NCI-H2081 treated with DMSO at 0.1 percent for 48 hours (cell line): ENCODE measurements at places on chromosomes 6 and 20.

GRCh38 chr20:19609642-19610223, 148.3 kb upstream of the RIN2 start:
- DNase-seq, result no peak

- DNase-seq, result no peak
These were observed 2.7 kb downstream of the EPB41L2 start for GRCh38 chr6:131060311-131060710.

DNA sequence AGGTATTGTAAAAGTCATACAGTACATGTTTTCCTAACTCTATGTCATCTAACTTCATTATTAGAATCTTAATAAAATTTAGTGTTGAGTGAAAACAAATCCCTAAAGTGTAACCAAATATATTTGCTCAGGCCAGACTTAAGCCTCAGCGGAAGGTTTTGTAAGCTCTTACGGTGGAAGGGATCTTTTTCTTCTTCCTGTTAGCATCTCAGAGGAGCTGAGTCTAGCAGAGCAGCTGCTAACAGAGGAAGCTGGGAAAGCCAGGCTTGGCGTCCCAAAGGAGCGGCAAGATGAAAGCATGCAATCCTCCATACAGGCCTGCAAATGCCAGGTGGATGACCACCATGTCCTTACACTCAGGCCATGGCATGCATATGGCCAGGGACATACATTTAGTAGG, 72.4 kb downstream of the ADTRP start:
- DNase-seq, result no peak

- DNase-seq, result no peak
These were observed 25.9 kb downstream of the LYRM4 start for GRCh38 chr6:5234874-5235273.

DNA sequence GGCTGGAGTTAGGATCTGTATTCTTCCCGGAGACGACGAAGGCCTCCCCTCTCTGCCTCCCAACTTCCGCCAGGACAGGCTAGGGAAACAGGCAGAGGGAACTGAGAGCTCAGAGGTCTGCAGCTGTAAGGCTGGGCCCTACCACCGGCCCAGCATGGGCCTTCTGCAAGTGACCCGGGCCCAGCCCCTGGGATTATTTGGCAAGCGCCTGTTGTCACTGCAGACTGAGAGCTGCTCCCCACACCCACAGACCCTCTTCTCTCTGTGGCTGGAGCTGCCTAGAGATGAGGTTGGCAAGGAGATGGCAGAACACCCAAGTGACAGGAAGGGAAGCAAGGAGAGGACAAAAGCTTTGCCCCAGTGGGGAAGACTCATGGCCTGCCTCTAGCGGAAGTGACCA, 212.6 kb downstream of the ZDHHC14 start:
- no peak for DNase-seq

DNA sequence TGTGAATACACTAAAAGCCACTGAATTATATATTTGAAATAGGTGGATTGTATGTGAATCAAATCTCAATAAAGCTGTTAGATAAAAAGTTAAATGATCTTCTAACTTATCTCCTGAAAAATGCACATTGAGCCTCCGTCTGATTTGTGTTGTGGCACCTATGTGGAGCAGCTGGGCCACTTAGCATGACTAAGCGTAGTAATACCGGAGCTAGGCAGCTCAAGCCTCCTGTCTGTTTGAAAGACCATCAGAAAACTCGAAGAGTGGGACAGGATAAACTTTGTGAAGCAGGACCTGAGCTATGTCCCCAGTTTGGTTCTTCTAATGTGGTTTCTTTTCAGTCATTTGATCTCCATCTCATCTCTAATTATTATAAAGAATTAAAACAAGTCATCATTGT, 11.0 kb upstream of the NOL7 start:
- DNase-seq, result no peak

DNA sequence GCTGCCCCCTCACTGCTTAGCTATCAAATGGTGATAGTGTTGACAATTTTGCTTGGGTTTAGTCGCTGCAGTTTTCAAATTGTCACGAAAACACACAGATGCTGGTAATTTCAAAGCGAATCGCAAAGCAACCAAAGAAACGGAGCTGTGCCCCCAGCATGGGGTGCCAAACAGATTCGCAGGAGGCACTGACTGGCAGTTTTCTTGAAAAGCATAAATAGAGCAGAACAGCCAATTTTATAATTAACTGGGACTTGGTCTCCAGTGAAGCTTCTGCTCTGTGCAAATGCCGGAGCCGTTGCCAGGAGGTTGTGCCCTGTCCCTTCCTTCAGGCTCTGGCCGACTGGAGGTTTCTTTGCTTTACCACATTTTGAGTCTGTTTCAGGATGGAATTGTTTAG, 18.8 kb downstream of the ARHGAP40 start:
- no peak for DNase-seq

GRCh38 chr20:33650753-33651561, 11.2 kb upstream of the C20orf144 start:
- DNase-seq, result no peak

- DNase-seq, result no peak
These were observed 33.5 kb upstream of the PHIP start for GRCh38 chr6:79111549-79111948.
